ENCODE measurements at places on chromosomes 7 and 10. TPM values are rescaled to one million over a fixed set of nuclear protein-coding genes. Genes with fewer than 3 reads are reported as not detected.

OTUD1 gene
- 21.0 TPM for total RNA-seq

TAS2R4 gene
- total RNA-seq, result 1.9 TPM

FMC1 gene
- 7.5 TPM for total RNA-seq

REPIN1 gene
- total RNA-seq, result 53.4 TPM

SPDYE18 gene
- total RNA-seq, result 0.64 TPM

TRIL gene
- not detected for total RNA-seq

CCDC7 gene
- total RNA-seq, result 34.5 TPM

RASA4B gene
- 18.0 TPM for total RNA-seq

GJC3 gene
- total RNA-seq, result not detected

DLG5 gene
- 5.0 TPM for total RNA-seq

OR9A2 gene
- total RNA-seq, result not detected

All from activated naive CD8-positive, alpha-beta T cell treated with anti-CD3 and anti-CD28 coated beads, Interleukin-2, amount 10 ng/mL, durations not matched to agents 7 days and 5 days (primary cell).